Tibial nerve (tissue), 4 donors: ENCODE measurements at places on chromosomes 4 and X.

- no peak for DNase-seq
These were observed 70.5 kb downstream of the SEL1L3 start for GRCh38 chr4:25792200-25792791.

GRCh38 chrX:107711521-107712181, 63.9 kb downstream of the TSC22D3 start:
- DNase-seq, result no peak

DNA sequence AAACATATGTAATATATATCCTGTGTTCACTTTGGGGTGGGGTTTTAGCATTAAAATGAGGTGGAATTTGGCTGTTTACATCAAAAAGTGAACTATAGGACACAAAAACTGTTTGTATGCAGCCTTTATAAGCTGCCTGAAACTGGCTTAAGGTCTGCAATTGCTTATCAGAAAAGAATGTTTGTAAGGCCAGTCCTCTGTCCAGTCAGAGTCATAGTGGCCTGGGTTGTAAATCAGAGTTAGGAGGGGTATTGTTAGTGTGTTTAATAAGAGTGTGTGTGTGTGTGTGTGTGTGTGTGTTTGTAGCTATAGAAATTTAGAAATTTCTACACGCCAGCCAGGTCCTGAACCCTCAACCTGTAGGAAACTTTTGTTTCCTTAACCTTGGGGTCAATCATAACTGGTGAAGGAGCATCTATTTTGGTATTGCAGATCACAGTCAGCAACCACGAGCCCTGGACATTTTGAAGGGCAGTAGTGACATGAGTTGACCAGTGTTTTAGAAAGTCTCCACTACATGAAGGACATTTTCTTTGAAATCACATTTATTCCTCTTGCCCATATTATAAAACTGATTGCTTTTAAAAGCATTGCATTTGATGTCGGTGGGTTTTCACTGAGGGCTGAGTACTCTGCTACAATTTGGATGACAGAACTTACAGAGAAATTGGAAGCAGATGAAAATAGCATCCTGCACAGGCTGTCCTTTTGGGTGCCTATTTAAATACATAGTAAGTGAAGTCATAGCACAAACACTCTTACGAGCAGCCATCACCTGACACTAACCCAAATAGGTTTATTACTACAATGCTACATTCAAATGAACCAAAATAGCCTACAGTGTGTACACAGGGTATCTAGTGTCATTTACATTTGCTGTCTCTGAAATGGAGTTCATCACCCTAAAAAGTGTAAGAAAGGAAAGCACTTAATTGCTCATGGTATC, 11.2 kb upstream of the TMEM154 start:
- no peak for DNase-seq

- DNase-seq, result no peak
These were observed 84.2 kb upstream of the TMEM164 start for GRCh38 chrX:109918753-109919152.

GRCh38 chr4:53614591-53614990, 23.3 kb upstream of the LNX1 start:
- DNase-seq, result no peak

- DNase-seq, result no peak
These were observed 15.1 kb upstream of the REPS2 start for GRCh38 chrX:16931371-16931770.

- no peak for DNase-seq
These were observed 981.2 kb downstream of the FAM133A start for GRCh38 chrX:94655180-94655579.

DNA sequence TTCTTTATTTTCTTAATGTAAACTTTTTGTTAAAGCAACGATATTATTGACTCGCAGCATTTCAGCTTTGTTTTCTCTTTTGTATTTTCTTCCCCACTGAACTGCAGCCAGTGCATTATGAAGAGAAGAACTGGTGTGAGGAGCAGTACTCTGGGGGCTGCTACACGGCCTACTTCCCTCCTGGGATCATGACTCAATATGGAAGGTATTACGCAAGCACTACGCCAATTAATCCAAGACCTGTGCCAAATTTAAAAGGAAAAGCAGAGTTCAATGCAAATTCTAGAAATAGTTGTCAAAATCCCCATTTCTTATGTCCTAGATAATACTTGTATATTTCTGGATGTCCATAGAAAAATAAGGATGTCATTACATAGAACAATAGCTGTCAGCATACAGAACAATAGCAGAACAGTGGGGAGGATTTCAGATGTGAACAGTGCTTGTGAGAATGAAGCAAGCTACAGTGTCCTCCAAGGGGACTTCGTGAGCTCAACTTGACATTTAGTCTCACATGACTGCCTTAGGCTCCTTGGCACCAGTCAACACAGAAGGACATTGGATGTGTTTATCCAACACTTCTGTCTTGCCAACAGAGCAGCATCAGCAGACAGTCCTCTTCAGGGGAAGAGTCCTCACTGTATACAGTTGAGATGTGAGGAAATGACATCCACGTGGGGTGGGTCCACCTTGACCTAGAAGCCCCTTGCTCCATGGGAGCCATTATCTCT, 85.9 kb downstream of the MAOA start:
- DNase-seq, result no peak

DNA sequence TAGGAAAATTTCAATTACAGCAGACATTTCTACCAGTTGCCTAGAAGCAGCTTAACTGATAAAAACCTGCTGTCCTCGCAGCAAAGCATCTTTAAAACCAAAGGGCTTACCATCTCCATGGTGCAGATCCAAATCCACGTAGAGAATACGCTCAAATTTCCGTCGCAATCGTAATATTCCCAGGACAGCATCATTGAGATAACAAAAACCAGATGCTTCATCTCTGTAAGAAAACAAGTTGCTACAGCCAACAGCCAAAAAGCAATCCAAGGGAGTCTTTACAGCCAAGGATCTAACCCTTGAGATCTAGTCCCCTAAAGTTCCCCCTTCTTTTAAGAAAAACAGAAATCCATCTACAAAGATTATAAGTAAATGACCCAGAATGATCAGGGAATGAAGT, 77.6 kb downstream of the HDAC8 start:
- no peak for DNase-seq

- no peak for DNase-seq
These were observed 99.3 kb downstream of the AMMECR1 start for GRCh38 chrX:110218591-110218990.

- no peak for DNase-seq
These were observed 391.0 kb downstream of the GPAT3 start for GRCh38 chr4:83926950-83927349.

DNA sequence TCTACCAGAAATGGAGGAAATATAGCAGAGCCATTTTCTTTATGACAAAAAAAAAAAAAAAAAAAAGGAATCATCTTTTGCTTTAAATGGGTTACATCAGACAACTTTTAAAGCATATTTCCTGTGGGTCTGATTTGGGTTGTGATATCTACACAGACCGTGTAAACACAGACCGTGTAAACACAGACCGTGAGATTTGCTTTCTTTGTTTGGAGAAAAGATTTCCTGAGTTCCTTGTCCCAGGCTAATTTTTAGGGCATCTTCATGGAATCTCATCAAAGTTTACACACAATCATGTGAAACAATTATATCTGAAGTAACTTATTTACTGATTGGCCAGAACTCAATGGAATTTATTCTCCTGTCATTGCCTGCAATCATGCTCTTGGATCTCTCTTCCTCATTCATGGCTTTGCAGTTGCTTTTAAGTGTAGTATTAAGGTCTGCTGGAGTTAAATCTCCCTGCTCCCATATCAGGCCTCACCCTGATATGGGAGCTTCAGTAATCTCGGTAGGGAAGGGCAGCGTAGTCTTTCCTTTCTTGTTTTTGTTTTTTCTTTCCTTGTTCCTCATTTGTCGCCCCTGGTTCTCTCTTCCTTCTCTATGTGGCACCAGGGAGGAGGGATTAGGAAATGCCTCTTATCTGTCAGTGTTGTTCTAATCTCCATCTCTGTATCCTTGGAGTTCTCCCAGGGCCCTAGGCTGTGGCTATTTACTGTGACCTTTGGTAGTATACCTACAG, 248.6 kb upstream of the JADE1 start:
- DNase-seq, result no peak

GRCh38 chrX:47047989-47048388, 30.3 kb upstream of the RGN start:
- no peak for DNase-seq

DNA sequence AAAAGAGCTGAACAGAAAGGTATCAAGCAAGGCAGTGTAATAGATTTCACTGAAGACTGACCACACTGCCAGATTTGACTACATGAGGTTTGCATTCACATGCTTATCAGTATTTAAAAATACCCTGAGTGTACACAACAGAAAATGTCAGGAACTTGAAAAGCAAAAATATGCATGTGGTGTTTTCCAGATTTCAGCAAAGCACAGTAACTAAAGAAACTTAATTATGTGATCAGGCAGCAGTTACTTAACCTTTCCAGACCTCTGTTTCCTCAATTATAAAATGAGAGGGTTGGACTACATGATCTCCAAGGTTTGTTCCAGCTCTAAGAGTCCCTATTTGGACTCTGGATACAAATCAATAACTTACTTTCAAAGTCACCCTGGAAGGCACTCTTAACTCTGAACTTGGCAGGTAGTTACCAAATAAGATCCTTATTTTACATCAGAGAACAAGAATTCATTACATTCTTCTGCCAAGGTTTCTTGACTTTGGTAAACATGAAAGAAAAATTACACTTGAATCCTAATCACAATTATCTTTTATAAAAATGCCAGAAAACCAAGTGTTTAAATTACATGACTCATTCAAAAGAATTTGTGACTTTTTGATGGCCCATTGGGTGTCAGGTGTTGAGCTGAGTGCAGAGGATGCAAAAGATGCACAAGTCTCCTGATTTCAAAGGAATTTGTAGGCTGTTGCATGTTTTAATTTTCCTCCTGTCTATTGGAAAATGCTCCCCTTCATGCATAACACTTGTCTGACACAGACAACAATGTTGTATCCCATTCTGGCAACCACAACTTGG, 241.6 kb downstream of the MGST2 start:
- no peak for DNase-seq

GRCh38 chrX:150225756-150226155, 137.4 kb upstream of the MAMLD1 start:
- DNase-seq, result no peak

DNA sequence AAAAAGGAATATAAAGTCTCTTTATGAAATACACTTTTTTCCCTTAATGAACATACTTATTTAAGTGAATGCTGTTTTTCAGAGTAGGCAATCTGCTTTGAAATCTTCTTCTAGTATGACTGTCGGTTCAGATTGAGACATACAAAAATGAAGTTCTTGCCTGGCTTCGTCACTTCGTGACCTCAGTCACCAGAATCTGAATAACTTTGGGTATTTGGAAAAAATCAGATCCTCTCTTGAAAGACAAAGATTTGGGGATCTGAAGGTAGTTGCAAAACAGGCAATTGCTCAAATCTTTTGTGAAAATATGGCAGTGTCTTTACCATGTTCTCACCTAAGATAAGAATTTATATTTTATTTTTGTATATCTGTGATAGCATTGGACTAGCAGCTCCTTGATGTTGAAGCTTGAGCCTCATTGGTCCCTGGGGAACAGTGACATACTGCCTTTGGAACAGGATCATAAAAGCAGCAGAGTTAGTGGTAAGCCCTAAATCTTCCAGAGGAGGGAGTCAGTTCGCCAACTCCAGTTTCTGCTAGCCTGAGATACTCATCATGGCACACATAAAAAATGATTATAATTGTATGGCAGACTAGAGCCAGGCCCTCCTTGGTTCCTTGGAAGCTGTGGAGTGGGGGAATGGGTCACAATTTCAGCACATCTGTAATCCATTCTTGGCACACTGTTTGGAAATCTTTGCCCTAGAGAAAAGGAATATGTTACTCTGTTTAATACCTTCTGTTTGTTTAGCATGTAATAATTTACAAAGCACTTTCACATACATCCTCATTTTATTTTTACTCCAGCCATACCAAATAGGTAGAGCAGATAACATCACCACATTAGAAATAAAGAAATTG, 5.0 kb downstream of the ARFIP1 start:
- DNase-seq, result no peak

- no peak for DNase-seq
These were observed 20.4 kb downstream of the USP46 start for GRCh38 chr4:52638717-52639116.

GRCh38 chr4:149799546-149799945, 16.1 kb downstream of the IQCM start:
- no peak for DNase-seq

- no peak for DNase-seq
These were observed 607.4 kb upstream of the PITX2 start for GRCh38 chr4:111230265-111230664.

DNA sequence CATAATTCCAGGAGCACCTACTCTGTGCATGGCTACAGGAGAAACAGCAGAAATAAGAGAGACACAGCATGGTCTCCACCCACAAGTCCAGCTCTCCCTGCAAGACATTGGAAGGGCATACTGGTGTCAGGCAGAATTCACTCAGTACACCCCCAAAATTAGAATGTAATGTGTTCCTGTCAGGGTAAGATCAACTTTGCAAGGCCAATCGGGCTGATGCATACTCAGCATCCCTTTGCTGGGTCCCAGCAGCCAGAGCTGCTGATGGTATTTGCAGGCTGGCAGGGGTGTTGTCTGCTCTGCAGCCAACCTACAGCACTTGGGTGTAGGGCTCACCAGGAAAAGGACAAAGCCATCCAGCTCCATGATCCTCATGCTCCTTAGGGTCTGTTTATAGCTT, 295.4 kb upstream of the STS start:
- no peak for DNase-seq

- no peak for DNase-seq
These were observed 124.5 kb upstream of the PLAC1 start for GRCh38 chrX:134782796-134783195.

GRCh38 chr4:144583658-144584057, 62.3 kb upstream of the HHIP start:
- DNase-seq, result no peak

DNA sequence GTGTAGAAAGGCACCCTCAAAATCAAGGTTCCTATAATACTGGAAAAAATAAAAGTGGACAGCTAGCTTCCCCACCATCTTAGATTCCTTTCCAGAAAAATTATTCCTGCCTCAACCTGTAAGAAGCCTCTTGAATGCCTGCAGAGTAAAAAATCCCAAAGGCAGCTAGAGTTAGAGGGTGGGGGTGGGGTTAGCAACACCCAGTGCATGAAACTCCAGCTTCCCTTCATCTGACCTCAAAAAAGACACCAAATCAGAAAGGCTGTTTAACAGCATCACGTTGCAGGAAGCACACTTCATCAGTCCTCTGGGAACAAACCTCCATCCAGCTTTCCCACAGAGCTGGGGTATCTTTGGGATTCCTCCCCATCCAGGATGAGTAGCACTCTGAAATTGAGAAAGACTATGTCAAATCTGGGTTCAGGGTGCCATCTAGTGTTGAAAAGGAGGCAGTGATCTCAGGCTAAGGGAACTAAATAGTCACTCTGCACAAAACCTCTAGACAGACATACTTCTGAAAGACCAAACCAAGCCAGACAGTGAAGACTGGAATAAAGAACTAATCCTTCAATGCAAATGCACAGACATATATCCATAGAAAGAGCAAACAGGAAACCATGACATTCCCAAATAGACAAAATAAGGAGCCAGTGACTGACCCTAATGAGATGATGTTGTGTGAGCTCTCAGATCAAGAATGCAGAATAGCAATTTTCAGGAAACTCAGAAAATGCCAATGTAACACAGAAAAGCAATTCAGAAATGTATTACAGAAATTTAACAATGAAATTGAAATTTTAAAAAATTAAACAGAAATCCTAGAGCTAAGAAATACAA, 97.9 kb downstream of the ARHGEF9 start:
- peak; percentile 5 for DNase-seq
